Mucosa of descending colon (tissue), 3 donors: ENCODE measurements at places on chromosomes 1 and 21. TPM values are rescaled to one million over a fixed set of nuclear protein-coding genes. Genes with fewer than 3 reads are reported as not detected.

Gene KPRP
- not detected for total RNA-seq

Gene AUNIP
- total RNA-seq: 1.5 TPM

Gene HES4
- 22.7 TPM for total RNA-seq

Gene NSUN4
- 20.5 TPM for total RNA-seq

Gene WNT3A
- not detected for total RNA-seq

Gene PCSK9
- 14.1 TPM for total RNA-seq

Gene TMEM200B
- 0.90 TPM for total RNA-seq

Gene LHX8
- total RNA-seq: not detected

Gene LCE1D
- total RNA-seq: not detected

Gene RAB42
- total RNA-seq: 5.9 TPM

Gene GNB1
- total RNA-seq: 318 TPM

Gene FALEC
- not detected for total RNA-seq

Gene SPRR1B
- not detected for total RNA-seq

Gene OR2T11
- total RNA-seq: not detected

Gene KCNJ10
- total RNA-seq: 0.23 TPM

Gene FMOD
- 45.7 TPM for total RNA-seq

Gene TMEM234
- 28.0 TPM for total RNA-seq

Gene LCE1F
- total RNA-seq: not detected

Gene TSPEAR
- total RNA-seq: 0.28 TPM

Gene CCDC30
- 3.7 TPM for total RNA-seq

Gene PRRX1
- total RNA-seq: 4.4 TPM
